ENCODE measurements at places on chromosomes 11 and 22.
A peak's percentile ranks its signal among the peaks of the same experiment; 100 is the strongest.

DNA sequence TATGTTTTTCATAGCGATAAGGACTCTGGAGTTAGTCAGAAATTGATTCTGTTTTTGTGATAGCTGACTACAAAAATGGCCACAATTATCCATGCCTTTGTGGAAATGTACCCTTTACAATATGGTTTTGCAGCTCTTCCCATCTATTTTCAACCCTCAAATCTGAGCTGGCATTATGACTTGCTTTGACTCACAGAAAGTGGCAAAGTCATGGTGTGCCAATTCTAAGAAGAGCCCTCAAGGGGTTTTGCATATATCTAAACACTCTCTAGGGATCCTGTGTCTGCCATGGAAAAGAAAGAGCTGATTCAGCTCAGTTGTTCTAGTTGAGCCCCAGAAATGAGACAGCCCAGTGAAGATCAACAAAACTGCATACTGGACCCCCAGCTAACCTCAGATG is 390.5 kb upstream of the RAG2 start:
- DNase-seq, result no peak

- DNase-seq, result no peak
Observed at GRCh38 chr11:14124350-14124749, 161.8 kb downstream of the SPON1 start.

- DNase-seq, result no peak
Observed at GRCh38 chr11:95577716-95578460, 211.7 kb downstream of the FAM76B start.

GRCh38 chr22:50189849-50190181 is 4.1 kb downstream of the TRABD start:
- DNase-seq, result no peak

GRCh38 chr11:115918576-115918975 is 414.4 kb upstream of the CADM1 start:
- no peak for DNase-seq

DNA sequence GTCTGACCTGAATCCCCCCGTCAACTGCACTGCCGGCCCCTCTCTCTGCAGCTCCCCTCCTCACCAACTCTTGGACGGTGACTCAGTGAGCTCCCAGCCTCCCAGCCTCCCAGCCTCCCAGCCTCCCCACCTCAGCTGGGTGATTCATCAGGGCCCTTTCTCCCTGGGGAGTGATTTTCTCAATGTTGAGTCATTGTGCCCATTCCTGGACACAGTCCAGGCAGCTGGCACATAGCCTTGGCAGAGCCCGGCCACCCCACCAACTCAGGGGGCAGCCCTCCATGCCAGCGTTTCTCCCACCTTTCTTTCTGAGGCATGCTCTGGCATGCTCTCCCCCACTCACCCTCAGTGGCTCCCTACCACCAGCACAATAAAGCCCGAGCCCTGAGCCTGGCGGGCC is 30.7 kb downstream of the PDE2A start:
- peak; percentile 77 for DNase-seq

DNA sequence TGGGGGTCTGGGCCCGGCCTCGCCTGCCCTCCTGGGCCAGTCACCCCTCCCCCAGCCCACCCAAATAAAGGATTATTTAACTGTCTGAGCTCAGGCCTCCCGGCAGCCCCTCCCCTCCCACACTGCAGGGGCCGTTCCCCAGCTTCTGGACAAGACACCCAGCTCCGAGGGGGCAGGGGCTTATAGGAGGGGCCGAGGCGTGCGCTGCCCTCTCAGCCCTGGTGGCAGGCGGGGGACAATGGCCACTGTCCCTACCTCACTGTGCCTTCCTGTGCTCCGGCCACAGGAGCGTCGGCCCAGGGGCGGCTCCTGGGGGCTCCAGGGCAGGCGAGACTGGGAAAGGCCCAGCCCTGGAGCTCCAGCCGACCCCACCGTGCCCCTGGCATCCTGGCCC is 2.2 kb upstream of the SELENOO start:
- no peak for DNase-seq

DNA sequence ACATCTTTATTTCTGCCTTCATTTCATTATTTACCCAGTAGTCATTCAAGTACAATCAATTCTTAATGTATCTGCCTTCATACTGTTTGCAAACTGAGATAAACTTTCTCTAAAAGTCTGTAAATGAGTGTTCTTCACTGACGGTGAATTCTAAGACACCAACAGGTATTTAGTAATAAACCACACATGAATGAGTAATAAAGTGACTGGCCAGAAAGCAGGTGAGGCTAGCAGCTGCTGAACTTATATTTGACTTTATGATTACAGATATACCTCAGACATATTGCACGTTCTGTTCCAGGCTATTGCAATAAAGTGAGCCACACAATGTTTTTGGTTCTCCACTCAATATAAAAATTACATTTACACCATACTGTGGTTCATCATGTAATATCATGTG is 1894.0 kb upstream of the RAG2 start:
- DNase-seq, result no peak

- DNase-seq, result no peak
Observed at GRCh38 chr22:27598792-27599191, 202.8 kb downstream of the MN1 start.

DNA sequence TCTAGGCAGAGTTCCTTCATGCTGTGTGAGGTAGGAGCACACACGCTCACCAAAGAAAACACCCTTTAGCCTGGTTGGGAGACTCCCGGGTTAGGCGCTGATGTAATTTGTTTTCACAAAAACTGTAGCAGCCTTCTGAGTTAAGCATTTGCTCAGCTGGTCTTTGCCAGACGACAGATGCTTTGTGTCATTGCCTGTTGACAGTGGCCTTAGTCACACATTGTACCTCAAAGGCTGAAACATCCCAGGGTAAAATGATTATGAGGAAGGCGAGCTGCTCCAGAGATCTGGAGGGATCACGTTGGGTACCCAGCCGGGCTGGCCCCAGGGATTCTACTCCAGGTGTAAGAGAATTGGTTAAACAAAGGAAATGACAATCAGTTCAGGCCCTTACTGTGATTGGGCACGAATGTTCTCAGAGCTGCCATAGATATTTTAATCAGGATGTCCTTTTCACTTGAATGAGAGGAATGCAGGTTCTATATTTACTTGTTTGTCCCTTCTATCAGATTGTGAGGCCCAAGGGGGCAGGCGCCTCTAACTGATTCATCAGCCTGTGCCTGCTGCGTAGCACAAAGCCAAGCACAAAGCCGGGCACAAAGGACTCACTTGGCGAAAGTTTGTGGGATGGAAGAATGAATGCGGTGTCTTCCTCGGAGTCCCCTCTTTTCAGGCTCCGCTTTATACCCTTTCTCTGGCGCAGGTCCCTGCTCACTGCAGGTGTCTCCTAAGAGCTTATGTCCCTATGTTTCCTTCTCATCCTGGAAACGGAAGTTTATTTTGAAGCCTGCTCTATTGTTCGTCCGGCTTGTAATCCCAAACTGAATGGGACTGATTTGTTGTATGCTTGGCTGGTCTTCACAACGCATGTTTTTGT is 47.1 kb downstream of the ADM start:
- no peak for DNase-seq

GRCh38 chr11:57483562-57483918 is 23.2 kb downstream of the RTN4RL2 start:
- DNase-seq, result no peak

DNA sequence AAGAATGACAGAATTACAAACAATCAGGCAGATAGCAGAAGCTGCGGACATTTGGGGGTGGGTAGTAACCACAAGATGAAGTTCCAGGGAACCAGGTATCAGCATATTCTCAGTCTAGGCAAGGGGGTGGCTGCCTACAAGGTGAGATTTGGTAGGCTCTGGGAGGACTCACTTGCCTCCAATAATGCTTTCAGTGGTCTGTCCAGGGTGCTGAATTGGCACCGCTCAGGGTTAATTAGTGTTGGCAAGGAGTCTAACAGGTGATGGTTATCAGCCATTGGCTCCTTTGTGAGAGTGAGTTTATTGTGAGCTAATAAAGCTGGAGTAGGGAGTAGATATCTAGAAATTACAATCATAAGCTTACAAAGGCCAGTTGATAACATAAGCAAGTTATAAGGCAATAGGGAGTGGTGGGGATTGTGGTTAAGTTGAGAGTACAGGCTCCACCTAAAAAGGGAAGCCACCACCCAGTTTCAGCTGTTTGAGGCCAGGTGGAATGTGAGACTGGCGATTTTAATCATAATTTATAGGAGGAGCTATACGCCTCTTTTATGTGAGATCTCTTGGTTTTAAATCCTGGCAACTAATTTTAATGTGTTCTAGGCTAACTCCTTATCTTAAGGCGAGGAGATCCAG is 320.5 kb downstream of the MIAT start:
- DNase-seq, result no peak

- no peak for DNase-seq
Observed at GRCh38 chr11:71322861-71323582, 70.6 kb upstream of the SHANK2 start.

GRCh38 chr22:21624120-21624879 is 5.5 kb downstream of the YDJC start:
- no peak for DNase-seq

- DNase-seq, result no peak
Observed at GRCh38 chr11:34292111-34292510, 65.7 kb downstream of the ABTB2 start.

- no peak for DNase-seq
Observed at GRCh38 chr11:12094872-12095800, 15.3 kb upstream of the MICAL2 start.

GRCh38 chr11:23455321-23455891 is 595.1 kb upstream of the CCDC179 start:
- no peak for DNase-seq

DNA sequence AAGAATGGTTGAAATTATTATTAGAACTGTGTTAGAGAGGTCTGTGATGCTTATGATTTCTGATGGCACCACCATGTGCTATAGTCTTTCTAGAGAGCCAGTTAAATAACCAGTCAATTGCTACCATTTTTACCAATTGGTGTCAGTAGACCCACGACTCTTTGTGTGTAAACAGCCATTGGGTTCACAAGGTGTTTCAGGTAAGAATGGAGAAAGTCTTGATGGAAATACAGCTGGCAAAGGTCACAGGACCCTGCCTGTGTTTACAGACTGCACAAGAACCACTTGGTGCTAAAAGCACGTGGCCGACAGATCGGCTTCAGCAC is 30.5 kb upstream of the OR10G7 start:
- no peak for DNase-seq

GRCh38 chr11:71946144-71946571 is 17.3 kb downstream of the RNF121 start:
- DNase-seq, result no peak

DNA sequence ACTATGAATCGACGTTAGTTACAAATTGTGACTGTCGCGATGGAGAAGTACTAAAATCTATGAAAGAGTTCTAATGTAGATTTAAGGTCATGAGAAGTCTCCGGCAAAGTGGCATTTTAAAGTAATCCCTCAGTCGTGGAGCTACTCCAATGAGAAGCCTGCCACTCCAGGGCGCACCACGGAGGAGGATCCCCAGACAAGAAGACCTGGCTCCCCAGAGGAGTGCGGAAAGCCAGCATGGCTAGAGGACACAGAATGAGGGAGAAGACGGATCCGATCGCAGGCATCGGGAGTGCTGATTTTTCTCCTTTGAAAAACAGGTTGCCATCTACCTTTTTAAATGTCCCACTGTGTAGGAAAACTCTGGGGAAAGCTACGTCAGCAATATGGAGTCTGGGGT is 141.6 kb upstream of the TEAD1 start:
- DNase-seq, result no peak

- no peak for DNase-seq
Observed at GRCh38 chr11:88310246-88310645, 27.3 kb downstream of the CTSC start.

DNA sequence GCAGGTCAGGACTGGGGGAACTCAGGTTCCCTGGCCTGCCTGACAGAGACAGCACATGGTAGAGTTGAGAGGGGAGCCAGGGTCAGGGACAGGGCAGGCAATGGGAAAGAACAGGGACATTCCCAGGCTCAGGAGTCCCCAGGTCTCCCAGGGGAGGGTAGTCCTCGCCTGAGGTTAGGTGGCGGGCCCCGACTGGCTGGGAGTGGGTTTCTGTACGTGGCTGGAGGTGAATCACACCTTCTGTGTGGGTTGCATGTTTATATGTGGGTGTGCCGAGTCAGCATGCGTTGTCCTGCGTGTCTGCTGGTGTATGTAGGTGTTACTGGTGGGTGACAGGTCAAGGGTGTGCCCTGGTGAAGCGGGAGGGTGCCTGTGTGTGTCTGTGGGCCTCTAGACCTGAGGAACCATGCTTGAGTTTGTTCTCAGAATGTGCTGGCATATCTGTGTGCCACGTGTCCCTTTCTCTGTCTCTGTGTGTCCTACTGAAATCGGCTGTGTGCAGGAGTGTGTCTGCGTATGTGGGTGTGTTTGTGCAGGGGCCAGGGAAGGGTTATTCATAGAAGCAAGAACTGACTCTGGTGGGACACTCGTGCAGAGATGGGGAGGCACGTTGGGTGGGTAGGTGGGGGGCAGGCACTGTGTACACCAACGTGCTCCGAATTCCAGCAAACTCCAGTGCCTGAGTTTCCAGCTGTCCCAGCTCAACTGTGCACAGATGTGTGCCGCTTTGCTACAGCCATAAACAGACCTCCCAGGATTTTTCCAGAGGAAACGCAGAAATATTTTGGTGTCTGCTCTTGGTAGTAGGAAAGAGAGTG is 23.8 kb upstream of the OAF start:
- DNase-seq, result no peak

GRCh38 chr11:76798671-76799065 is 15.5 kb downstream of the TSKU start:
- DNase-seq, result no peak

- no peak for DNase-seq
Observed at GRCh38 chr11:44208976-44209603, 100.8 kb downstream of the ALX4 start.

DNA sequence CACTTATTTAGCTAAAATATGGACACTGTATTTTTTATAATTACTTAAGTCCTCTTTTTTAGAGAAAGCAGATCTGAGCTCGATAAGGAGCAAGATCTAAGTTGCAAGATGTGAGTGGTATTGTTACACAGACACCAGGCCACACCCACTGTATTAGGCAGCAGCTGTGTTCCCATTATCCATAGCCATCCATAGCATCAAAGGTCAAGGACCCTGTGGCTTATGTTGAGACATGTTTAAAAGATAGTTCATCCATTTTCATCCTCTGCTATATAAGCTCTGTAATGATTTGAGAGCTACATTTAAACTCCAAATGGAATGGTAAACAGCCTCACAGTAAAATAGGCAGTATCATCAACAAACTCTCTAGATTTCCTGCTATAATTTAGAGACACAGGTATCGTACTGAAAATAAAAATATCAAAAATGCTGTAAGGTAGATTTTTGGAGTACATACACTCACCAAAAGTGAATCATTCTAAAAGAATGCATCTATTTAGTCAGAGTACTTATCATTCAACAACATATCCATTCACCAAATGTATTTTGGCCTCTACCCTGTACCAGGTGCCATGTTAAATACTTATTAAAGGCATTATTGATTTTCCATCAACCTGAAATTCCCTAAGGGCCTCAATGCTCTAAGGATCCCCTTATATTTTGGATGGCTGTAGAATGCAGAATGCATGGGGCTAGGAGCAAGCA is 574.0 kb downstream of the LRRC4C start:
- DNase-seq, result no peak

GRCh38 chr11:40921246-40921645 is 538.2 kb downstream of the LRRC4C start:
- no peak for DNase-seq

- DNase-seq, result no peak
Observed at GRCh38 chr22:41636467-41636866, 15.4 kb downstream of the XRCC6 start.

- no peak for DNase-seq
Observed at GRCh38 chr11:119764108-119764868, 35.3 kb upstream of the NECTIN1 start.

- DNase-seq, result no peak
Observed at GRCh38 chr22:49382451-49382735, 445.3 kb downstream of the BRD1 start.

All from SW 1271 (cell line).